ENCODE measurements at places on chromosomes 1 and 21.

DNA sequence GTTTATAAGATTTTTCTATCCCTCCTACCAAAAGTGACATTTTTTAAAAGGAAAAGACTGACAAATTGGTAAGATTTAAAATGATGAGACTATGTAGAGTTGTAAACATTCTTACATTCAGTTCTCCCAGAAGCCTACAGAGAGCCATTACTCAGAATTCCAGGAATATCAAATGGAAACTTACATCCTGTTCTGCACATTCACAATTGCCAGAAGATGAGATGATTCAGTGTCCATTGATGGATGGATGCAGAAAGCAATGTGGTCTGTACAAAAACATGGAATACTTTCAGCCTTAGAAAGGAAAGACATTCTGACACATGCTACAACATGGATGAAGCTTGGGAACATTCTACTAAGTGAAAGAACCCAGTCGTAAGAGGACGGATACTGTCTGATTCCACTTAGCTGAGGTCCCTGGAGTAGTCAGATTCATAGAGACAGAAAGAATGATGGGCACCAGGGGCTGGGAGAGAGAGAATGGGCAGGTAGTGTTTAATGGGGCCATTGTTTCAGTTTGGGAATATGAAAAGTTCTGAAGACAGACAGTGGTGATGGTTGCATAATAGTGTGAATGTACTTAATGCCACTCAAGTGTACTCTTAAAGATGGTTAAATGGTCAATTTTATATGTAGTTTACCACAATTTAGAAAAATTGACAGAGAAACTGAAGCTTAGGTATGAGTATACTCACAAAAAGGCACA lies 16.6 kb downstream of the MX1 start:
- no peak for DNase-seq

GRCh38 chr1:36838888-36839287 lies 195.4 kb downstream of the GRIK3 start:
- no peak for DNase-seq

DNA sequence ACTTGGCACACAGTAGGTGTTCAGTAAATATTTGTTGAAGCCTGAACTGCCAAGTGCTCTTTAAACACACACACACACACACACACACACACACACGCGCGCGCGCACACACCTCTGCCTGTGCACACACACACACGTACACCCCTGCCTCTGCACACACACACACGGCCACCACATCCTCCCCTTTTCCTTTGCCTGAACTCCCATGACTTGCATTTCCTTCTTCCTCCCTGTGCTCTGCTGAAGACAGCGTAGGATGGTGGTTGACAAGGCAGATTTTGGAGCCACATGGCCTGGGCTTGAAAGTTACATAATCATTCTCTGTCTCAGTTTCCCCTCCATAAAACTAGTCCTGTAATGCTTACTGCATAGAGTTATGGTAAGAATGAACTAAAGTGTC lies 712.3 kb downstream of the PTPRU start:
- no peak for DNase-seq

GRCh38 chr1:11501491-11501897 lies 22.5 kb downstream of the DISP3 start:
- no peak for DNase-seq

DNA sequence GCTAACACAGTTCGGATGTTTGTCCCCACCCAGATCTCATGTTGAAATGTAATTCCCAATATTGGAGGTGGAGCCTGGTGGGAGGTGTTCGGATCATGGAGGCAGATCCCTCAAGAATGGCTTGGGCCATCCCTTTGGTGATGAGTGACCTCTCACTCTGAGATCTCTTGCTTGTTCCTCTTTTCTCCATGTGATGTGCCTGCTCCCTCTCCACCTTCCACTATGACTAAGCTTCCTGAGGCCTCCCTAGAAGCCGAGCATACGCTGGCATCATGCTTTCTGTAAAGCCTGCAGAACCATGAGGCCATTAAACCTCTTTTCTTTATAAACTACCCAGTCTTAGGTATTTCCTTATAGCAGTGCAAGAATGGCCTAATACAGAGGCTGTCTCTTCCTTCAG lies 8.1 kb upstream of the PLA2G5 start:
- DNase-seq = no peak

DNA sequence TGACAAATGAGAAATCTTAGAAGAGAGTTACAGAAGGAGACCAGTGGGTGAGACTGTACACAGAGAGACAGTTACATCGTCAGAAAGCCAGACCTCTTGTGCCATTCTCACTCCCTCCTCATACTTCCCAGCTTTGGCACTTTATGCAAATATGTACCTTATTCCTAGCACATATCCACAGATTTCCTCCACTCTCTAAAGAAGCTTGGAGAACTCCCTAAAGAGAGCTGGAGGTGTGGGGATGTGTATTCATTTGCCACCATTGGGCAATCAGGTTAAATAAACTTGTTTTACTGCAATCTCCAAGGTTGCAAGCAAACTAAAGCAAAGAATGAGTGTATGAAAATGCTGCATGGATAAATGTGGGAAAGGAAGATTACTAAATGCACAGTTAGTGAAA lies 380.9 kb upstream of the PRMT6 start:
- DNase-seq = no peak
